ENCODE measurements at places on chromosomes 1 and 21.
A peak's percentile ranks its signal among the peaks of the same experiment; 100 is the strongest.

GRCh38 chr1:160850993-160851392, 11.7 kb downstream of the CD244 start:
- ATAC-seq: no peak

DNA sequence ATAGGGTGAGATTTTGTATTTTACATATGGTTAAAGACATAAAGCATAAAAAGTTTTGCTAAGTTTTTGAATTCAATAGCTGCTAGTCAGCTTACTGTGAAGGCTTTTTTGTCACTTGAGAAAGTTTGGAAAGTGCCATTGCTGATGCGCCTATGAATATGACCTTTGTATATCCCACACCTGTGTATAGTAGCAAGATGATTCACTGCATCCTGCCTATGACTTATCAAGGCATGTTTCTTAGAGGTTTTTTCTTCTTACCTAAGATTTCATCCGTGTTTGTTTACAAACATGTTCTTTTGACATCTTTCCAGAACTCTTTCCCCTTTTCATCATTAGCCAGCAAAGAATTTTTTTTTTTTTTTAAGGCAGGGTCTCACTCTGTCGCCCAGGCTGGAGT, 51.5 kb downstream of the PRKAA2 start:
- peak; percentile 50 for ATAC-seq

DNA sequence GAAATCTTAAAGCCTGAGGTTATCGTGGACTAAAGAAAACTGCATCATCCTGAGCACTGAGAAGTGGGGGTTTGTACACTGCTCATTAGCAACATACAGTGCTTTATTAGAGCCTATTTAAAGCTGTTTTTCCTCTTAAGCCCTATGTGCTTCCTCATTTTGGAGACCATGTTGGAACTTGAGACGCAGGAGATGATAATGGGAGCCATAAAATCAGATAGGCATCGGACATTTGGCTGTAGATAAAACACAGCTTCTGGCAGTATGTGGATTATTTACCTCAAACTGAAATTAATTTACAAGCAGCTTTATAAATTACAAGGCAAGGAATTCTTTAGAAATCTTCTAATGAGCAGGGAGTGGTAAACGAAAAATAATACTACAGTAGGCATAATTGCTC, 147.7 kb upstream of the IVNS1ABP start:
- ATAC-seq: no peak

GRCh38 chr1:184257873-184258272, 129.0 kb upstream of the C1orf21 start:
- ATAC-seq: no peak

- ATAC-seq: no peak
Measured at GRCh38 chr1:168344517-168344916, 63.8 kb downstream of the TBX19 start.

All from activated T-helper 17 cell treated with anti-CD3 and anti-CD28 coated beads, Interleukin-2, amount 50 U/mL, for 72 hours (primary cell).